Kidney capillary endothelial cell (primary cell): ENCODE measurements at places on chromosomes 1 and 21.

DNA sequence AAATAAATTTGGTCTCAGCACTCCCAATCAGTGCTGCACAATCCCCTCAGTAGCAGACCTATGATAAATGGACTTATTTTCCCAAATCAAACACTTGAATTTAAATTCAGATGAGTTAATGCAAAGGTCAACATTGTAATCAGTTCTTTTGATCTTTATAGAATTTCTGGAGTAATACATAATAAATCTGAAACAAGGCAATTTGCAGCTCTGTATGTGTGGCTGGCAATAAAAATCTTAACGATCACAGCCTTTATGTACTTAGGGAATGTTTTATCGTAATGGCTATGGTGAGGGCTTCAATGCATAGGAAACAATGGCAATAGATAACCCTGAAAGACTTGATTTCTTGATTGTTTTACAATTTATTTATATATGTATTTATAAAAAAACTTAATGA, 91.4 kb downstream of the GPATCH2 start:
- no peak for DNase-seq

GRCh38 chr1:43716559-43717281, 9.4 kb downstream of the ST3GAL3 start:
- no peak for DNase-seq

GRCh38 chr1:100597061-100597741, 59.3 kb downstream of the GPR88 start:
- DNase-seq: peak; percentile 98

GRCh38 chr1:224433041-224433691, 1.4 kb downstream of the WDR26 start:
- peak; percentile 12 for DNase-seq

DNA sequence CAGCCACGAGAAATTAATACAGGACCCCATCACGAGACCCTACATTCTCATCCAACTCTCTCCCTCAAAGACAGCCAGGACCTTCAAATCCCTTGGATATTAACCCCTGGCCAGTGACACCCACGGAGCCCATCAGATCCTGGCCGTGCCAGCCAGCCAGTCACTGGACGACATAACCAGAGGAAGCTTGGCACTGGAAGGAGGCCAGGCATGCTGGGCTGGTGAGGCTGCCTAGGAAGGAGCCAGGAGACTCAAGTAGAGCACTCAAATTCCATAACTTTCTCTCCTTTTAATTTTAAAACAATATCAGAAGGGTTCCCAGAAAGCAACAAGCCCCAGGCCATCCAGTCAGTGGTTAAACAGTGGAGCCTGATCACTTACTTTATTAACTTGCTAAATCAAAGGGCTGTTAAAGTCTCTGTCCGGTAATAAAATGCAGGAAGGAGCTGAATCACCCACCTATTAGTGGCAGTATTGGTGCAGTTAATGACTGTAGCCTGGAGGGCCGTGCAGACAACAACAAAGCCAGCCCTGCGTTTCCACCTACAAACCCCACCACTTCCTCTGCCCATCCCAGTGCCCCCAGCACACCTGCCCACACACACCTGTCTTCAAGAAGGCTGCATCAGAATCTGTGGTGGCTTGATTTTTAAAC, 78.0 kb downstream of the HIVEP3 start:
- DNase-seq: peak; percentile 52

DNA sequence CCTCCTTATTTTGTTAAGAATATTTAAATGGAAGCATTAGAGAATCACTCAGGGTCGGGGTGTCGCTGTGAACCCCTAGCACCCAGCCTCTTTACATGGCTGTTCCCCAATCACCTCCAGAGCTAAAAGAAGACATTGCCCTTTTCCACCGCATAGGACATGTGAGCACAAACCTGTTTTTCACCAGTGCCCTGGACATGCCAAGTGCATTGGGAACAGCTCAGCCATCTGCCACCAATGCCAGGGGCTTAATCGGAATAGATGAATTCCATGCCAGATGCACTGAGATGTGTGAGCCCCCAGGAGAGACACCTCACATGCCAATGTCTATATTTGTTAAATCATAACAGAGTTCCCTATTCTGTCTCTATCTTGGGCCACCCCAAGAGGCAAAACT, 33.3 kb downstream of the EIF2D start:
- no peak for DNase-seq

GRCh38 chr1:240572328-240572727, 39.6 kb downstream of the GREM2 start:
- no peak for DNase-seq

DNA sequence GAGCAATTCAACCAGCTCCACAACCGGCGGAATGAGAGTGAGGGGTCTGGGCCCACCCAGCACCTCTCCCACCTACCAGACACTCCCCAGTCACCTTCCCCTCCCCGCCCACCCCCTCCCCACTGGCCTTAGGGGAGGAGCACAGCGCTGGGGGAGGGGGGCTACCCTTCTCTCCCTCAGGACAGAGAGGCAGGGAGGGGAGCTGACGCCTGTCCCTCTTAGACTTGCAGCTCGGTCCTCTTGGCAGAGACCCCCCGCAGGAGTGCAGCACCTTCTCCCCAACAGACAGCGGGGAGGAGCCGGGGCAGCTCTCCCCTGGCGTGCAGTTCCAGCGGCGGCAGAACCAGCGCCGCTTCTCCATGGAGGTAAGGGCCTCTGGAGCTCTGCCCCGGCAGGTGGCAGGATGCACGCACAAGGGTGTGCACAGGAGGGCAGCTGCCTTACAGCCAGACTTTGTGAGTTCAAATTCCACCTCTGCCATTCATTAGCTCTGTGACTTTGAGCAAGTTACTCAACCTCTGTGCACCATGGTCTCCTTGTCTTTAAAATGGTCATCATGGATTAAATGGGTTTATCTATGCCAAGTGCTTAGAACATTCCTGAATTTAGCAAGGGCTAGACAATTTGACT, 18.9 kb downstream of the CDK18 start:
- DNase-seq: no peak

DNA sequence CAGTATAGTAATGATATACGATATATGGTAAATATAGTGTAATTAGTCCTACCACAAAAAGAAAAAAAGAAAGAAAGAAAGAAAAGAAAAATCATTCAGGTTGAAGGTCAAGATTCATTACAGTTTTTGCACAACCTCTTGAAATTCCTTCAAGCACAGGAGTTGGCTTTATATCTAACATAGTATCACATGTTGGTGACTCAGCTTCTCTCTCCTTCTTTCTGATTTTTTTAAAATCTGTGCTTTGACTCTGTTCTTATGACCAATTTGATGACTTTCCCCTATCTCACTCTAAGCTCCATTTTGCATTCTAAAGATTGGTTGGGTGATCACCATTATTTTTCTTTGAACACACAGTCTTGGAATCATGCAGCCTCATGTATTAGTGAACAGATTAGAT, 148.2 kb upstream of the COL11A1 start:
- no peak for DNase-seq

DNA sequence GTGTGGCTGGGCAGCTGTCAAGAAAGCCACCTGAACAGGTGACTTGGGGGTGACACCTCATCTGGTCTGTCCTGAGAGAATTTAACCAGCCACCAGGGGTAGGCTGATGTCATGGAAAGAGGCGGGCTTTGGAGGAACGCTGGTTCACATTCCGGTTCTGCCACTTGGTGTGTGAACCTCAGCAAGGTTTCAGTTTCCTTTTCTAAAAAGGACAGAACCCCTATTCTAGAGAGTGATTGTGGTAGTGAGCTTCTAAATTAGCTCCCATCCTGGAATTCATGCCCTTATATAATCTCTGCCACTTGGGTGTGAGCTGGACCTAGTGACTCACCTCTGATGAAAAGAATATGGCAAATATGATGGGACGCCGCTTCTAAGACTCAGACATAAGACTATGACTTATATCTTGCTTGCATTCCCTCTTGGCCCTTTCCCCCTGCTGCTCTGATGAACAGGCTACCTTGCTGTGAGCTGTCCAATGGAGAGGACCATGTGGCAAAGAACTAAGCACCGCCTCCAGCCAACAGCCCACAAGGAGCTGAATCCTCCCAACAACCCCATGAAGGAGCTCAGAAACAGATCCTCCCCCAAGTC, 332.1 kb downstream of the RRAGC start:
- DNase-seq: no peak
